Activated T-helper 1 cell treated with anti-CD3 and anti-CD28 coated beads, Interleukin-2, amount 50 U/mL, for 16 hours (primary cell): ENCODE measurements at places on chromosomes 7 and 10.

DNA sequence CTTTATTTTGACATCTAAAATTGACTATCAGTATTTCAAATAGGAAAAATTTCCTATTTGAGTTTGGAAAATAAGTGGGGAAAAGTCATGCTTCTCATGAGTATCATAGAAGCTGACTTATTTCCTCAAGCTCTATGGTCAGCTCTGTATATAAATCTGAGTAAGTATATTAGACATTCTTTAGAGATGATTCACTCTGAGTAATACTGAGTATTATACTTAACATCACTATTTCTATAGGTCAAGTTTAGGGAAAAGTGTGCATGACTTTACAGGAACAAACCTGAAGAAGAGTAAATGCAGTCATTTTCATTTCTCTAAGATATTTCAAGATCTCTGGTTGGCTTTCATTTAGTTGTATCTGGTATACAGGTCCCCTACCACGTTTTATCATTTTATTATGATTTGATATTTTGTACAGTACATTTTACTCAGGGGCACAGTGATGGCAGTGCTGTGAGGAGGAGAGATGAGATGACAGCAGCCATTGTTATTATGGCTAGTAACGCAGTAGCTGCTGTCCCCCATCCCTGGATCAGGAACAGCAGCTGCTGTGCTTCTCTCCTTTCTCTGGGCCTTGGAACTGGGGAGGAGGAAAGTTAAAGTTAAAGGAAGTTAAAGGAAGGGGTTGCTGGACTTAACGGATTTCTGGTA lies 15.2 kb downstream of the SND1 start:
- DNase-seq = no peak

DNA sequence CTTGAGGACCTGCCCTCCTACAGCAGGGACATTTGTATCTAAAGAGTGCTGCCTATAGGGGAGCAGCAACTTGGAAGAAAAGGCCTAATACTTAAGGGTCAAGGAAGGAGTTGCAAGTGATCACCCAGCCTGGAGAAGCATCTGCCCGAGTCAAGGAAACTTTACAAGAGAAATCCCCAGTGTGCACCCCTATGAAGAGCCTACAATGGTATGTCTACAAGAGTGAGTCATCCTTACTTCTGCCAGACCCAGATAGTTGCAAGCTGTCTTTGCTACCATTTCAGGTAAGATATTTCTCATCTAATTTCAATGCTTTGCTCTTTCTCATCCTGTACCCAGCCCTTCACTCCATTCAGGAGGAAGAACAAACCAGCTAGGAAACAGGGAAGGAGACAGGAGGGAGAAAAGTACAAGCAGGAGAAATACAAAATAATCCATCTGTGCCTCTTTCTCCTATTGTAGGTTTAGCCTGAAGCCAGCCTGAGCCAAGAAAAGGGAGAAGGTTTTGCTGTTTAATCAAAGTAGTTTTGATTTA lies 34.4 kb upstream of the AGR3 start:
- no peak for DNase-seq

DNA sequence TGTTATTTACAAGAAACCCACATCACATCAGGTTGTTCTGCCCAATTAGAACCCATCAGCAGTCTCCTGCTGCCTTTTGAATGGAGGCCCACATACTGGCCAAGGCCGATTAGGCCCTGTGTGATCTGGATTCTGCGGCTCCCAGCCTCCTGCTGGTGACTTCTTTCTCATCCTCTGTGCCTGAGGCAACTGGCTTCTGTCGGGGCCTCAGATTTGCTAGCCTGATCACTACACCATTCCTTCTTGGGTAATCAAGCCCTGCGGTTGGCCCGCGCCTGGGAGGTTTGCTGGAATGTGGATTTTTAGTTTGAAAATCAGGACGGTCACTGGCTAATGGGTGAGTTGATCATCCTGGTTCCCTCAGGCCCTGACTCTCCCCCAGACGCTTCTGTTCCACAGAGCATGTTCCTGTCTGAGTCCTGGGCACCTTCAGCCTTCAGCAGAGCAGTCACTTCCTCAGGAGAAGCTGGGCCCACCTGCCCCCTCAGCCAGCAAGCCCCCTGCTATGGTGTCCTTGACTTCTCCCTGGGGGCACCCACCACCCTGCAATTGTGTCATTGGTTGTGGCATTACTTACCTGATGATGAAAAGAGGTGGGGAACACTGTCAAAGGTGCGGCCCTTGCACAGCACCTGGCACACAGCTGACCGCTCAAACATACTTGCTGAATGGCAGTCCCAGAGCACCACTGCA lies 207.6 kb downstream of the PHTF2 start:
- no peak for DNase-seq

DNA sequence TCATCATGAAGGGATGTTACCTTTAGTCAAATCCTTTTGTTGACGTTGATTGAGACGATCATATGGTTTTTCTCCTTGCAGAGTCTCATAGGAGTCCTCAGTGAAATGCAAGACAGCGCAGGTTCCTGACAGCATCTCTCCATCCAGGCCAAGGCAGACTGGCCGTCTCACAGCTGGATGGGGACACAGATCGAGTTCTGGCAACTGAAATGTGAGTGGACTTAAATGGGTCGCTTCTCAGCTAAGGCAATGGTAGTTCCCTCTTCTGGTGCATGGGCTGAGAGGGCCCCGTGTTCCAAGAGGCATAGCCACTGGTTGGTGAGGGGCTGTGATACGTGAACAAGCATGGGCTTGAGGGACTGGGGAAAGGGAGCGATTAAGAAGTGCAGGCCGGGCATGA lies 99.3 kb upstream of the CPXM2 start:
- DNase-seq = no peak

GRCh38 chr10:62619413-62619738 lies 185.1 kb upstream of the ADO start:
- no peak for DNase-seq

DNA sequence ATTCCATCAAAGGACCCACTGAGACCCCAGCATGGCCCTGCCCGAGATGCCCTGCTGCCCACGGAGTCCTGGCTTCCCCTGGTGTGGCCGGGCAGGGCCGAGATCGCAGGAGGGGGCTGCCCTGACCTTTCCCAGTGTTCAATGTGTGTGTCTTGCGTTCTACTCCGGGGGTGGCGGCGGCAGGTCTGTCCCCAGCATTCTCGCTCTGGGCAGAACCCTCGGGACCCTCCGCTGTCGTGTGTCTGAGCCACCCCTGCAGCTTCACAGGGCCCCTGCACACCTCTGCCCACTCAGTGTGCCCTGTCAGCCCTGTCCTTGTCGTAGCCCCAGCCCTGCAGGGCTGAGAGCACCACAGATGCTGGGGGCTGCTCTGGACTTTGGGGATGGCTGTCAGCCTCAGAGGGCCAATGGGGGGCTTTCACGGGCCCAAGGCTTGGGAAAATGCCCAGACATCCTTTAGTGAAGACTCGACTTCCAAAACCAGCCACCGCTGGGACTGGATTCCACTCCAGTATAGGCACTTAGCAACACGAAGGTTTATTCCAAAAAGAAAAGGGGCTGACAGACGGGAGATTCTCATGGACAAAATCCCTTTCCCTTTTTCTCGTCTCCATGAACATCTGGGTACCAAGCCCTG lies 30.0 kb upstream of the KNDC1 start:
- DNase-seq = no peak

DNA sequence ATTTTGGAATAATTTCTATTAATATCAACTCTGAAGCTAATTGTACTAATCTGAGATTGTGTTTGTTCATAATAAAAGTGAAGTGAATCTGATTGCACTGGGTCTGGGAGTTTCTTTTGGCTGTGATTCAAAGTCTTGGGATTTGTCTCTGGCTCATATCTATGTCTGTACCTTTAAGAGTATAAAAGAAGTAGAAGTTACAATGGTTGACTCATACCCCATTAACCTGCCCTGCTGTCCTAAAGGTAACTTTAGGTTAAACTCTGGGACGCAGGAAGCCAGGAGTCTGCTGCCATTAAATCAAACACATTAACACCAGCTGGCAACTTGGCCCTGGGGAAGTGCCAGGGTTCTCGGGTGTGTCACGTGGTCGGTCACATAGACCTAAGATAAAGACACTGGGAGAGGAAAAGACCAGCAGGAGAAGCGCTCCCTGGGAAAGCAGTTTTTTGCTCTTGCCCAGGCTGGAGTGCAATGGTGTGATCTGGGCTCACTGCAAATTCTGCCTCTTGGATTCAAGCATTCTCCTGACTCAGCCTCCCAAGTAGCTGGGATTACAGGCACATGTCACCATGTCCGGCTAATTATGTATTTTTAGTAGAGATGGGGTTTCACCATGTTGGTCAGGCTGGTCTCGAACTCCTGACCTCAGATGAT lies 17.8 kb downstream of the SCD start:
- no peak for DNase-seq

GRCh38 chr10:134247-135131 lies 766 bp upstream of the ZMYND11 start:
- peak; percentile 14 for DNase-seq

- DNase-seq = no peak
These were observed 603.5 kb upstream of the NRP1 start for GRCh38 chr10:33938001-33938400.

DNA sequence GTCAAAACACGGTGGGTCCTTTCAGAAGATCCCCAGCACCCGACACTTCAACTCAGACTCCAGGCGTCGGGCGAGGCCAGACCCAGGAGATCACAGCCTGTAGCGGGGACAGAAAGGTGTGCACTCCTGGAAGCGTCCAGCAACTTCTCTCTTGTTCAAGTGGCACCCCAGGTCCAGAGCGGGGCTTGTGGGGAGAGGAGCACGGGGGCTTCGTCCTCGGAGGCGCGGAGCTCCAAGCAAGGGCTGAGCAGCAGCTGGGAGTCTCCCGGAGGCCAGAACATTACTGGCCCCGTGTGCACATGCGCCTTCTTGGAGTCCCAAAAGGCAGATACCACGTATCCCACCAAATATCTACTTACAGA lies 54.9 kb downstream of the ZRANB1 start:
- no peak for DNase-seq

DNA sequence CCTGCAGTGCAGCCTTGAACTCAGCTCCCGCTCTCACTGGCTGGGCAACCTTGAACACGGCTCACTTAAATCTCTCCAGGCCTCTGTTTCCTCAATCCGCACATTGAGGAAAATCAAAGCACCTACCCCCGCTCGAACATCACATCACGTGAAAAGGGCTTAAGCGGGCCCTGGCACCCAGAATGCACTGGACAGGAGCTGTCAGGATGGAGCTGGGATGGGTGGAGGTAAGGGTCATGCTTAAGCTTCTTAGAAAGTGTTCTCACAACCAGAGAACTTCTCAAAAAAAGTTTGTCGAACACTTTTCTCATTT lies 55.7 kb upstream of the MGMT start:
- DNase-seq = no peak

GRCh38 chr10:59553162-59553900 lies 156.3 kb downstream of the SLC16A9 start:
- no peak for DNase-seq

- no peak for DNase-seq
These were observed 1121.4 kb downstream of the XPNPEP1 start for GRCh38 chr10:108801775-108802517.

DNA sequence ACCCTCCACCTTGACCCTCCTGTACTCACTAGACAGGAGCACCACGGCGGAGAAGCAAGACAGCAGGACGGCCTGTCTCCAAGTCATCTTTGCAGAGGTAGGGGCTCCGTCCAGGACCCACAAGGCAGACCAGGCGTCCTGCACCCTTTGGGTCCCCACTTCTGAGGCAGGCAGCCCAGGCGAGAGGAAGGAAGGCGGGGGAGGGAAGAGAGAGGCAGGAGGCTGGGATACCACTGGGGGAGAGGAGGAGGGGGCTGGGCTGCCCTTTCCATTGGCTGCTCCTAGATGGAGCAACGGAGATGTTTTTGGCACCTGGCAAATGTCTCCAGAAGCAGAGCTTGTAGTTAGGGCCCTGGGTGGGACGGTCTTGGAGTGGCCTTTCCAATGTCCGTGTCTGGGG lies at the start of gene UCMA:
Gene UCMA (minus strand): TSS at position 203 of the 400 bp plus-strand sequence. CDS start 116 bp downstream, at position 87.
- no peak for DNase-seq

DNA sequence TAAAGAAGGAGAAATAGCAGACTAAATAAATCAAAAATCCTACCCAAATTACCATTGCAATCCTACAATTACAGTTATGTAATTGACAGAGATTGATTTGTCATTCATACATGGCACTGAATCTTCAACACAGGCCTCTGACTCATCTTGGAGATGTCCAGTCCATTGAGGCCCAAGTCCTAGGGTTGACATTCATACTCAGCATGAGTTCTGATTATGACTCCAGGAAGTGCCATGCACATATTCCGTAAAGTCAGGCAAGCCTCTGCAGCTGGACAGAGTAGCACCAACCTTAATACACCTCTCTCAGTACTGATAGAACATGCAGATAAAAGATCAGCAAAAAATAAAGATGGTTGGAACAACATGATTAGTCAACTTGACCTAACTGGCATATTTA lies 353.7 kb upstream of the NFE2L3 start:
- DNase-seq = no peak

DNA sequence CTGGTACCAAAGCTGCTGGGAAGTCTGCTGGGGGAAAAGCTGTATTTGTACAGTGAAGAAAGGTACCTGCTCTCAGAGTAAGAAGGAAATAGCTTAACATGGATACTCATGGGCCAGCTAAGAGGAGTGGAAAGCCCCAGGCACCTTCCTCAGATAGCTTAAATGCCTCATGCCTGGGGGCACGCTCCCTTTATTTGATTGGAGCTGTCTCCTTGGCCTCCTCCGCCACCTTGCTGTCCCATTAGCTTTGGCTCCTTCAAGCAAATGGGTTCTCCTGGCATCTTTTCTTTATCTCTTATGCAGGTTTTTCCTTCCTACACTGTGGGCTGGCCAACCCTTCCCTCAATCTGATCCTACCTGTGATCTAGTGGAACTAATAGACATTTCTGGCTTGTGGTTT lies 318.5 kb downstream of the SH2D4B start:
- no peak for DNase-seq

- no peak for DNase-seq
These were observed 98.6 kb upstream of the PRPS1L1 start for GRCh38 chr7:18126281-18126680.

GRCh38 chr7:129213828-129214227 lies 11.0 kb upstream of the AHCYL2 start:
- no peak for DNase-seq

DNA sequence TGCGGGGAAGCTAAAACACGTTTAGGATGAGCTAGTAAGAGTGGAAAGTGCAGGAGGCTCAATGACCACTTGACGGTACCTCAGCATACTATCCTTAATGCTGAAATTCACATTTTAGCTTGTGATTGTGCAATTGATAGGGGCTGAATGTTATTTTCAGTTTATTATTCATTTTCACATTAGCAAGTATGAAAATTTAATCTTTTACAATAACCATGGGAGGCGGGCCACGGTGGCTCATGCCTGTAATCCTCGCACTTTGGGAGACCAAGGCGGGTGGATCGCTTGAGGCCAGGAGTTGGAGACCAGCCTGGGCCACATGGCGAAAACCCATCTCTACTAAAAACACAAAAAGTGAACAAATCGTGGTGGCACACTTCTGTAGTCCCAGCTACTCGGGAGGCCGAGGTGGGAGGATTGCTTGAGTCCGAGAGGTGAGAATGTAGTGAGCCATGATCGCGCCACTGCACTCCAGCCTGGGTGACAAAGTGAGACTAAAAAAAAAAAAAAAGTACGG lies 22.0 kb upstream of the ANLN start:
- DNase-seq = no peak

- DNase-seq = no peak
These were observed 17.6 kb upstream of the PHYH start for GRCh38 chr10:13317474-13317873.

GRCh38 chr7:79683916-79684315 lies 230.4 kb upstream of the MAGI2 start:
- no peak for DNase-seq

GRCh38 chr10:6597478-6597877 lies 17.4 kb upstream of the PRKCQ start:
- no peak for DNase-seq
